NB4 (cell line): ENCODE measurements at places on chromosomes 12 and 14.

DNA sequence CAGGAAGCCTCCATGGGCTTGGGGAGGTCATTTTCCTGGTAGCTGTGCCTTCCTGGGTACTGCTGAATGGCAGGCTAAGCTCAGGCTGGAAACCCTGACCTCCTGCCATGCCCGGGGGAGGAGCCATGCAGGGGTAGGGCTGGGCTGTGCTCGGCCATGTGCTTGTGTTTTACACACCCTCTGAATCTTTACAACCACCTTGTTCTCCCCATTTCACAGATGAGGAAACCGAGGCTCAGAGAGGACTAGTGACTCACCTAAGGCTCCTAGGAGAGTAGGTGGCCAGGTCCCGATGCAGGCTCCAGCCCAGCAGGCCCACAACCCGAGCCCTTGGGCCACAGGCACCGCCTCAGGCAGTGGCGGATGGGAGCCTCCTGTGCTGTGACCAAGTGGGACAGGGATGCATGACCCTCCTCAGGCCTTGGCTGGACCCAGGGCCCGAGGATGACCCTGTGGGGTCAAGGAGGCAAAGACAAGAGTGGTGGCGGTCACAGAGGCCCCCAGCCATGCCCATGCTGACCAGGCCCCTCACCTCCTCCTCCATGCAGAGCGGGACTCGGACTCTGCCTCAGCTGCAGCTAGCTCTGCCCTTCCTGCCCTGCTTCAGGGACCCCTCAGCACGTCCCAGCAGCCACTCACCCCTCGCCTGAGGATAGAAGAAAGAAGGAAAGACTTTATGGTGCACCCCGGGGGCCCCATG lies 136.1 kb downstream of the CALM1 start:
- DNase-seq: peak; percentile 36

DNA sequence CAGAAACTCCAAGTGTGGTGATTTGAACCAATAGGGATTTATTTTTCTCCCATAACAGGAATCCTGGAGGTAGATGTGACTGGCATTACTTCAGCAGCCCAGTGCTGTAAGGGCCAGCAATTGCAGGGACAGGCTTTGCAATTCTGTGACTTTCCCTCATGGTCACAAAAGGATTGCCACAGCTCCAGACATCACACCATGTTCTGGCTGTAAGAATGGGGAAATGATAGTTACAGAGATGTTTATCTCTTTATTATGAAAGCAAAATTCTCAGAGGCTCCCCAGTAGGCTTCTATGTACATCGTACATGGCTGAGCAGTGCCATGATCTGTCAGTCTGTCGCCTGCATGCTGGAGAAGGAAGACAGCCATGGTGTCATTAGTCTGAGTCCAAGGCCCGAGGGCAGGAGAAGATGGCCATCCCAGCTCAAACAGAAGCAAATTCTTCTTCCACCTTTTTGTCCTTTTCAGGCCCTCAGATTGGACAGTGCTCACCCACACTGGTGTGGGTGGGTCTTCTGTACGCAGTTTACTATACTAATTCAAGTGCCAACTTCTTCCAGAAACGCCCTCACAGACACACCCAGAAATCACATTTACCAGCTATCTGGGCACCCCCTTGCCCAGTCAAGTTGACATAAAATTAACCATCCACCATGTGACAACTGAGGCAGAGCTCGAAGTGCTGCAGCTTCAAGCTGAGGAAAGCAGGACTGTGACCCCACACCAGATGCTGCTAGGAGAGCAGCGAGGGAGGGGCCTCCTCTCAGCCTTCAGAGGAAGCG lies 17.2 kb downstream of the ZBTB42 start:
- no peak for DNase-seq

DNA sequence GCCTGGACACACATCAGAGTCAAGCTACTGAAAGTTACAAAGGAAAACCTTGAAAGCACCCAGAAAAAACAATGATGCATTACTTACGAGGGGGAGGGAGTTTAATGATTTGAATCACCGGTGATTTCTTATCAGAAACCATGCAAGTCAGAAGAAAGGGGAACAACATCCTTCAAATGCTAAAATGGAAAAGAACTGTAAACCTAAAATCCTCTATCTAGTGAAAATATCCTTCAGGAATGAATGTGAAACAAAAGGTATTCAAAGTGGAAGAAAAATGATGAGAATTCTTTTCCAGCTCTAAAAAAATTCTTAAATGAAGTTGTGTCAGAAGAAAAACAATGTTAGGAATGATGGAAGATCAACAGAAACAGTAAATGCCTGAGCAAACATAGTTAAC lies 16.8 kb downstream of the SCAF11 start:
- DNase-seq: no peak

GRCh38 chr14:39182770-39183684 lies 8.0 kb downstream of the PNN start:
- DNase-seq: no peak

GRCh38 chr12:38998887-38999482 lies 93.6 kb upstream of the CPNE8 start:
- DNase-seq: no peak

- no peak for DNase-seq
Observed at GRCh38 chr12:22409377-22410164, 75.1 kb upstream of the ST8SIA1 start.

DNA sequence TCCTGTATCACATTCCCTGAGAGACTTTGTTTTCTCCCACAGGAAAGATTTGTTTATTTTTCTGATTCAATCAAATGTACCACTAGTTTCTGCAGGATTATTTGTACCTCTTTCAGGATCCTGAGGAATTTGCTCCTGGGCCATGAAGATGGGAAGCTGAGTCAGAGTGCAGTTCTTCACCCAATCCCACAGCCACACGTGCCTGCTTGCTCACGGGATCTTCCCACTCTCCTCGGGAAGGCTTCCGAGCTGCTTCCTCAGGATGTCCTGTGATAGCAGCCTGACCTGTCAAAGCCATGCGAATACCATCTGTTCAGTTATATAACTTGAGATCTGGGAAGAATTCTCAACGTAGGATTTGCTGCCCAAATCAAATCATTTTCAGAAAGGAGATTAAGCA lies 41.8 kb upstream of the HIF1A start:
- DNase-seq: no peak

DNA sequence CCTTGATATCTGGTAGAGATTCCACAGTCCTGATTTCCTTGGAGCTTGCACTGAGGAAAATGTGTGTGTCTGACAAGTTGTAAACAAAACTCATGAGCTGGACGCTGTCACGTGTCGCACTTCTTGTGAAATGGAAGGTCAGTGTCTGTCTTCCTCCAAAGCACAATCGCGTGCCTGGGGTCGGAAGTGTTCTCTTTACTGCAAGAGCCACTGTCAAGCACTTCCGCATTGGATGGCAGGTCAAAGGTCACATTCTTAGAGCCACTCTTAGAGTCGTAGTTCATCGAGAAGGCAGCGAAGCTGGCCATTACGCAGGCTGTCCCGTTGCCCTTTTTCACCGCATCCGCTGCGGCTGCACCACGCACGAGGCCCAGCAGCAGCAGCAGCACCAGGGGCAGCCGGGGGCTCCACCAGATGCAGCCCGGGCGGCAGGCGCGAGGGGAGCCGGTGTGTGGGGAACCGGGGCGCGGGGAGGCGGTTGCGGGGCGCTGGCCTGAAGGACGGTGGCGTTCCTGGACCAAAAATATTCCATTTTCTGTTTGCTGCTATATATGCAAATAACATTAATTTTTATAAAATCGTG lies 45.0 kb downstream of the LRTM2 start:
- DNase-seq: no peak

DNA sequence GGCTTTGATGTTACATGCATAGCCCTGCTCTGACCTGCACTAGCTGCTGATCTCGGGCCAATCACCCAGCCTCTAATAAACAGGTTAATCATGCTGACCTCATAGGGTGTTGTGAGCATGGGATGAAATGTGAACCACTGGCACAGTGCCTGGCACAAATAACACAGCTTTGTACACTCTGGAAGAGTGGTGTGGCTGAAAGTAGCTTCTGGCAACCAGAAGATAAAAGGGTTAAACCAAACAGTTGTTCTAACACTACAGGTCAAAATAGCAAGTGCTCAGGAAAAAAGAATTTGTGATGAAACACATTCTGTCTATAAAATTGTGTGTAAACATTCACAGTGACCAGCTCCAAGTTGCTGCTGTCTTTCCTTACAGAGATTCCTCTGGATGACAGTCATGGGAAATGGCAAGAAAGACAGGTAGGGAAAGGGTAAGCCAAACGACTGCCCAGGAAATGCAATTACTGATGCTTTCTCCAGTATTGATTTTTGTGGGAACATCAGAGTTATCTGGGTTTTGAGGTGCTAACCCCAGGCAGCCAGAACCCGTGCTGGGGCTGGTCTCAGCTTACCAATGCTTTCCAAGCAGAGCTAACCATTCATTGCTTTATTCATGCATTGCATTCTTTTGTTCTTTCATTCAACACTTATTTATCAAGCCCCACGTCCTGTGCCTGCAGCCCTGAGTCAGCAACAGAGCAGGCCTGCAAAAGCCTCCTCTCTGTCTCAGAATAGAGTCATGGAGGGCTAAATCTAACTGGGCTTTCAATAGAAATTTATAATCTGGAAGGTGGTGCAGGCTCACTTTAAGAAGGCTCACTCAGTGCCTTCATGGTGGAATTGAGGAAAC lies 38.1 kb upstream of the CAPRIN2 start:
- DNase-seq: no peak

DNA sequence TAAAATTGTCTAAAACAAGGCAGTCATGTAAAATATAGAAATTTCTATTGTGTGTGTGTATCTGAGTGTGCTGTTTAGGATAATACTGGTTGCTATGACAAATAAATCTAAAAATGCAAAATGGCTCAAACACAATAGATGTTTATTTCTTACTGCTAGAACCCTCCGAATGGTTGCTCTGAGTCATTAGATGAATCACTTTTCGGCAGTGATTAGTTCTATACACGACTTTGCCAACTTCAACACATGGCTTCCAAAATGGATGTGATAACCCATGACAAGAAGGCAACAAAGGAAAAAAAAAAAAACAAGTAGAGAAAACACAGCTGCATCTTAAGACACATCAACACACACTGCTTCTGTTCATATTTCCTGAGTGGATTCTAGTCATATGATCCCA lies 729.2 kb downstream of the AACS start:
- DNase-seq: no peak

- DNase-seq: no peak
Observed at GRCh38 chr12:82754856-82755255, 68.2 kb downstream of the TMTC2 start.

- peak; percentile 96 for DNase-seq
Observed at GRCh38 chr12:56581418-56582145, 48.5 kb downstream of the BAZ2A start.

GRCh38 chr14:104676694-104677511 lies 12.5 kb upstream of the INF2 start:
- peak; percentile 30 for DNase-seq

DNA sequence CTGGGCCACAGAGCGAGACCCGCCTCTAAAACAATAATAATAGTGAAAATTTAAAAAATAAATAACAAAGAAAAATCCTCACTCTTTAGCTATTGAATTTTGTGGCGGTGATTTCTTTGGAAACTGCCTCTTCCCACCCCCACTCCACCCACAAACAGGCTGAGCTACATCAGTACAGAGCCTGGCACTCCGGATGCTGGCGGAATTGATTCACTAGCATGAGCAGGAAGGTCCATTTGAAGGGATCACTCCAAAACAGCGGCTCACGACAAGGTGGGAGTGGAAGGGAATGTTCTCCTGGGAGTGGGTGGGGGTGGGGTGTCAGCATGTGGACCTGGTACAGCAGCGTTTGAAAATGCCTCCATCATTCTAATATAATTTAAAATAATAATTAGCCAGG lies 26.1 kb downstream of the CCDC177 start:
- DNase-seq: no peak
